ENCODE measurements at places on chromosomes 7 and 10. TPM values are rescaled to one million over a fixed set of nuclear protein-coding genes. Genes with fewer than 3 reads are reported as not detected.

- no peaks in the 10 kb centered on the region for H3K27me3 ChIP-seq
- H3K27ac ChIP-seq: no peak overlapping the region
- no peak for DNase-seq
- no peaks in the 10 kb centered on the region for H3K36me3 ChIP-seq
Measured at GRCh38 chr10:109306698-109307097, 616.6 kb downstream of the XPNPEP1 start.

DNA sequence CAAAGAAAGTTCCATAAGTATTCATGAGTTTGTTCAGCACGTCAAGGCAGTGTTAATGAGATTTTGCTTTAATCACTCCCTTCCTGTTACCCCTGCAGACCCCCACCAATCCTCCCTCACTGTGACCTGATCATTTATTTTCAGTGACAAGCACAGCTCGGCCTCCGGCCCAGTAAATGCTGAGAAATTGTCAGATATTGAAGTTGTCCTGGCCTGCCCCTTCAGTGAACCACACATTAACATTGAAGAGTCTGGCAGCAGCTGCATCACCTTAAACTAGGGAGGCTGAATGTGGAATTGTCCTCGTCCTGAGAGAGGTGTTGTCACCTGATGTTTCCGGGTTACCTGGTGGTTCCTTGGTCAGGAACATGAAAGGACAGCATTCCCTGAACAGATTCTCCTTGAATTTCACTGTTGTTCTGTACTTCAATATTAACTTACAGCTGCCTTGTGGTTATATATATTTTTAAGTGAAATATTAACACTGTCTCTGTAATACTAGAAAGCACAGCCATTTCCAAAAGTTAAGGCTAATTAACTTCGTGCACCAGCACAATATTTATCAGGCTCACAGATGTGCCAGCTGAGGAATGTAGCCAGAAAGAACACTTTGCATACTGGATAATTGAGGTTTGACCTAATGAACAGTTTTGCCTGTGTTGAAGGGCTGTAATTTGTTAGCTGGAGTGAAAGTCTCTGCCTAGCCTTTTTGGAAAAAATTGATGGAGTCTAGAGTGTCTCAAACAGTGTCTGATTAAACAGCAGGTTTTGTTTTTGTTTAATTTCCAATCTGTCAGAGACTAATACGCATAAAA, 265.3 kb downstream of the HDAC9 start:
- H3K27me3 ChIP-seq: no peaks in the 10 kb centered on the region
- no peak for DNase-seq
- H3K4me1 ChIP-seq: no peaks in the 10 kb centered on the region

DNA sequence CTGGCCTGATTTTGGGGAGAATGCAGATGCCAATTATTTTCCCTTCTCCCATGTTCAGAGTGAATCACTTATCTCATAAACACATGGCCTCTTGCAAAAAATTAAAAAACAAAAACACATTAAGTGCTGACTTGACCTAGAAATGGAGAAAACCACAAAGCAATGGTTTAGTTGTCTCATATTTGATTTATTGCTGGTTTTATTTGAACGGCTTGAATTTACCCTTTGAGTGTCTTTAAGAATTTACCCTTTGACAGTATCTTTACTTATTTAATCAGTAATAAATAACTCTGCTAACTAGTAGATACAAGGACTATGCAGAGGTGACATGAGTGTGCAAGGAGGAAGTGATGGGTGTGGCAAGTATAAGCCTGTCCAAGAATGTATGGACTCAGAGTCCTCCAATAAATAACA, 68.1 kb upstream of the GSDME start:
- H3K4me1 ChIP-seq: peaks cover 30% of the 10 kb centered on the region
- H3K36me3 ChIP-seq: no peaks in the 10 kb centered on the region
- no peak overlapping the region for H3K27ac ChIP-seq
- no peak overlapping the region for H3K4me3 ChIP-seq
- DNase-seq: no peak

PAX4 gene
- total RNA-seq: not detected

Data from psoas muscle (tissue), 8 donors.